ENCODE measurements at places on chromosomes 5 and 9.

DNA sequence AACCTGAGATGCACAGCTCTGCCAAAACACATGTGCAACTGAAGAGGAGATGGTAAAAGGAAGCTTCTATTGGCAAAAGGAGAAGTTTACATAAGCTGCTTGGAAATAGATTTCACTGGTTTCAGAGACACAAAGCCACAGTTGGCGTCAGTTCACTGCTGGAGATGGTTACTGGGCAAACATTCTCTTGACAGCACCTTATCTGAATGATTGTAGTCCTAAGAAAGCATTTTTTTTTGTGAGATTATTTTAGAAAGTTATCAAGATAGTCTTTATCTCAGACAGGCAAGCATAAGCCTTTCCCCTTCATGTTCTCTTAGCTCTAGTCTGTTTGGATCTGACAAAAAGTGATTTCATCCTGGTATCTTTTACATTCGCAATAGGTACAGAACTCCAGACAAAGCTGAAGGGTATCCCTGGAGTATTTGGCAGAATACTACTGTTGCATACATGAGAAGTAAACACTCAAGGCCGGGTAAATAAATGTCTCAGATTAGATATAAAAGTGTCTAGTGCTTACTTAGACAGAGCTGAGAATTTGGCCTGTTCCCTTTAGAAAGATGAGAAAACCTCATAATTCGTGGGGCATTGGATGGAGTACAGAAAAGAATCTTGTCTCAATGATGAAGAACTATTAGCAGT lies 1668.0 kb upstream of the NUDT12 start:
- no peak for DNase-seq

GRCh38 chr5:14721990-14722656 lies 57.6 kb downstream of the OTULIN start:
- no peak for DNase-seq

GRCh38 chr5:181189962-181190710 lies 14.9 kb downstream of the TRIM7 start:
- no peak for DNase-seq

DNA sequence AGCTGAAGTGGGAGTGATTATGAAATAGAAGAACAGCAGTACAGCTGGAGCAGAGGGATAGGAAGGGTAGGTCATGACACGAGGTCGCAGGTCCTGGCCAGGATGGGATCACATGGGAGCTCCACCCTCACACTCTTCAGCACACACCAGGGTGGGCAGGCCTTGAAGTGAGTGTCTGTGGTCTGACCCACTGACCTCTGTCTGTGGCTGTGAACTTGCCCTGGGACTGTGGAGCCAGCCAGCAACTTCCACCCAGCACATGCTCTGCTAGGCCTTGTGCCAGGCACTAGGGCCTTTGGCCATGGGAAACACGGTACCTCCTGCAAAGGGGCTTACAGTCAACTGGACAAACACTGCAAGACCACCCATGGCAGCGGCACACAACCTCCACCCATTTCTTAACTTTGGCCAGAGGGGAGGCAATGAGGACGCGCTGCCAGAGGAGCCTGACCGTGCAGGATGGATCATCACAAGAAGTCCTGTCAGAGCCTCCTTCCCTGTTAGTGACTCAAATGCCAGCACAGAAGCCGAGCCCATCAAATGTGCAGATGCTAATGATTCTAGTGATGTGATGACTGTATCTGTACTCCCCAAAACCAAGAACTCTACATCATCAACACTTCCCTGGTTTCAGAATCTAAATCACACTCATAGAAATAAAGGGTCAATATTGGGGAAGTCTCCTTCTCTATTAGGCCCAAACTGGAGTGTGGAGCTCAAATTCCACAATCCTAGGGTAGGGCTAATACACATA lies 113.6 kb downstream of the DPYSL3 start:
- peak; percentile 91 for DNase-seq

- no peak for DNase-seq
Measured at GRCh38 chr5:122697191-122697590, 77.7 kb upstream of the SNX2 start.

- DNase-seq, result no peak
Measured at GRCh38 chr5:180959661-180960060, 29.0 kb upstream of the BTNL3 start.

GRCh38 chr5:91219091-91219802 lies 163.9 kb downstream of the ARRDC3 start:
- DNase-seq, result peak; percentile 97

GRCh38 chr9:134336924-134337323 lies 10.7 kb downstream of the RXRA start:
- no peak for DNase-seq

- no peak for DNase-seq
Measured at GRCh38 chr9:10479172-10479571, 133.6 kb downstream of the PTPRD start.

DNA sequence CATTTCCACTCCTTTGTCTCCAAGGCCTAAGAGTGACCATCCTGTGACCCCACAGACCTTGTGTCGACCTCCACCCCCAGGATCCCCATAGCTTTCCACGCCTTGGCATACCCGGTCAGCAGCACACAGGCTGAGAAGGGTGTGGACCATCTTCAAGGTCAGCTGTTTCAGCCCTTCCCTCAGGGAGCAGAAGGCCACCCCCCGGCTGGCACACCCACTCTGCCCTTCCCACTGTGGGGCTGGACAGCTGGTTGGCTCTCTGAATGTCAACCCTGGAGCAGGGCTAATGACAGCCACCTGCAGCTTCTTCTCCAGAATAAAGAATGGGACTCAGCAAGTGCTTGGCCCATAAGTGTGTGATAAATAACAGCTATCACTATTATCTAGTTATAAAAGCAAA lies 93.1 kb downstream of the OLFM1 start:
- DNase-seq, result no peak

- peak; percentile 4 for DNase-seq
Measured at GRCh38 chr5:176810687-176811501, 535 bp downstream of the UNC5A start.

DNA sequence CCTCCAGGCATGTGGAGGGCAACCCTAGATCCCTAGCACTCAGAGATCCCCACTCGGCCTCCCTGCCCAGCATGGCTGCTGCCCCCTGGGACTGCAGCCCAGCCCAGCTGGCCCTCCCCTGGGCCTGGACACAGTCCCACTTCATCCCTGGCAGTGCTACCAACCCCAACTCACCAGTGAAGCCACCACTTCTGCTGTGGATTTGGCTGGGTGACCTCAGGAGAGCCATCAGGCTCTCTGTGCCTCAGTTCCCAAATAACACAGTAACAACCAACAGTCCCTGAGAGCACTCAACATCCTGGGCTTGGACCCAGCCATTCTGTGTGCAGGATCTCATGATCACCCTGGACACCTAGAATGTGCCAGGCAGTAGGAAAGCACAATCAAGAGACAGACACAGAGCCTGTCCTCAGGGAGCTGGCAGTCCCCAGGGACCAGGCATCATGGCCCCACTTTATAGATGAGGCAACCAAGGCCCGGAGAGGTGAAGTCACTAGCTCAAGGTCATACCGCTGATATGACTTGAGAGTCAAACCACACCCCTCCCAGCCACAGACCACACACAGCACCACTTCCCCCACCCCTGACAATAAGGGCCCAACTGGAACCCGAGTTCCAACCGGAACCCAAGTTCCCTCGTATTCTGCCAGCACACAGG lies 4.7 kb upstream of the PSMB7 start:
- DNase-seq, result no peak

DNA sequence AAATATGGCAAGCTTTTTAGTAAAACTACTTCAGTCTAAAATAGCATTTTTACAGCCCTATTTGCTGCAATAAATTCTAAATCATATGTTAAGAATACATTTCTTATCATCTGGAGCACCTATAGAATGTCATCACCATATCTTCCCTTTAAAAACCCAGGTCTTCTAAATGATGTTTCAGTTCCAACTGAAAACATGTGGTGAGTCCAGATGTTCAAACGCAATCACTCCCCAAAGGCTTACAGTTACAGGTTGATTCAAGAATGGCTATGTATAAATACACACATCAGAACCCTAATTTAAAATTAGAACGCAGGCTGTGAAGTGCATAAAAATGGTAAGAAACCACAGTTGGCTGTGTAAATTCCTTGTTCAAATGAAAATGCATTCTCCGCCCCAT lies 796.3 kb downstream of the MAT2B start:
- DNase-seq, result no peak

DNA sequence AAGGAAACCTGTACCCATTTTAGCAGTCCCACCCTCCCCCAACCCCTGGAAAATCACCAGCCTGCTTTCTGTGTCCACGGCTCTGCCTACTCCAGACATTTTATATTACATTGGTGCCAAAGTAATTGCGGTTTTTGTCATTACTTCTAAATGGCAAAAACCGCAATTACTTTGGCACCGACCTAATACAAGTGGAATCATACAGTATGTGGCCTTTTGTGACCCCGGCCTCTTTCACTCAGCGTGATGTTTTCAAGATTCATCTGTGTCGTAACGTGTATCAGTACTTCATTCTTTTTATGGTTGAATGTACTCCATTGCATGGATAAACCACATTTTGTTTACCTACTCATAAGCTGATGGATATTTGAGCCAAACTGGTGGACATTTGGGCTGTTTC lies 9.7 kb upstream of the ORM1 start:
- DNase-seq, result peak; percentile 47

GRCh38 chr5:2001300-2001699 lies 118.6 kb upstream of the IRX4 start:
- DNase-seq, result no peak
